Activated T-cell treated with anti-CD3 and anti-CD28 coated beads for 1 hour (primary cell): ENCODE measurements at places on chromosomes 4 and X.

DNA sequence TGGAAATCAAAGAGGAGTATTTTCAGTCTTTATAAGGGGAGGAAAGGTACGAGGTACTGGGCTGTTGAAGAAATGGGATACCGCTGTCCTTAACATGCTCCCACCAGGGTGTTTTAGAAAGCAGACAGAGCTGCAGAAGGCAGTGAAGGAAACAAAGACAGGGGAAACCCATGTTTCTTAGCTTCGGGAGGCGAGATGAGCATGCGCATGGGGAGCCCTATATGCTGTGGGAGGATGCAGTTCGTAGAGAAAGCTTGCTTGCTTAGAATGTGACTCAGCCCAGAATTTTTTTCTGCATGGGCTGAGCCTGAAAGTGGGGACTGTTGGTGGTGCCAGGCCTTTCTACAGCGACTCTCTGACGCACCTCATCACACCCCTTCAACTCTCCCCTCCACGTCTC is 28.8 kb upstream of the SCOC start:
- no peak for DNase-seq

DNA sequence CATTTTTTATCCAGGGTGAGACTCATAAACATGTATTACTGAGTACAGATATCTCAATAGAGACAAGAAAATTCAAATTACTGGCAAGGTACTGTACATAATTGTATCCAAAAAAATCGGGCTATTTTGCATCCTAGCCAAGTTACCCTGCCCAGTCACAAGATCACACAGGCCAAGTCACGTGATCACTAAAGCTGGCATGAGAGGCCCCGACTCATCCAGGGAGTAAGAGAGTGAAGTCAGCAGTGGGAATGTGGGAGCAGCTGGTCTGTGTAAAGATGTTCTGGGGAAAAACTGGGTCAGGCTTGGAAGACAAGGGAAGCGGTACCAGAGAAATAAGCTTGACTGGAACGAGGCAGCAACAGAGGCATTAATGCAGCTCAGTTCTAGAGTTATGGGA is 119.3 kb upstream of the STS start:
- no peak for DNase-seq

GRCh38 chr4:177005674-177006230 is 213.0 kb upstream of the VEGFC start:
- no peak for DNase-seq

DNA sequence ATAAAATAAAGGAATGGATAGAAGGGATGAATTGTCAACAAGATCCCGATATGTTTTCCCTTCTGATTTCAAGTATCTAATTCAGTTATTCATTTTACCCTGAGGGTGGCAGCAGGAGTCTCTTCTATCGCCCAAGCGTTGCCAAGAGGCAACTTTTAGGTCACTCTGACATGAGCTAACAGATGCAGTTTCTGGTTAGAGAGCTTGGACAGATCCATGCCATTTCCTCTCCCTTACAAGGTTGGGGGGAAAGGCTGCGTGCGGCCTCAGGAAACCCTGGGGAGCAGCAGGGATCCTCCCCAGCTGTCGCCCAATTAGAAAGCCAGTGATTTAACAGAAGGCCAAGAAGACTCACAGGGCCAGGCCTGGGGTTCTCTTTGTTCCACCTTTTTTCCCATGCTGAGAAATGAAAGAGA is 35.3 kb upstream of the WAS start:
- no peak for DNase-seq

- DNase-seq: no peak
Measured at GRCh38 chr4:95541889-95542607, 6.7 kb downstream of the UNC5C start.

DNA sequence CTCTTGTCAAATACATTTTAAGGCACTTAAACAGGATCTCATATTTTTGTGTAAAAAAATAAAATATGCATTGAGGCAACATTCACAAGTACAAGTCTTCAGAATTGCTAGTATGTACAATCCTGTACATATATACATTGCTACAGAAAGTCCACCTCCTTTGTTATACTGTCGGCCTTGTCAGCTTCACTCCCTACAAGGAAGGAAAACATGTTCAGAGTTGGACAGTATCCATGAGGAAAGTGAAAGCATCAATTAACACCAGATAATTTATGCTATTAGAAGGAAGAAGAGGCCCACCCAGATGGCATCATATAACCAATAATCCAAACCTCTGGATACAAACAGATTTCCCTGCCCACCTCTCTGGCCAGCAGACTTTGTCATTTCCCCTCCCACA is 42.0 kb downstream of the REELD1 start:
- DNase-seq: no peak

GRCh38 chr4:155402941-155403340 is 26.2 kb upstream of the MAP9 start:
- DNase-seq: no peak

DNA sequence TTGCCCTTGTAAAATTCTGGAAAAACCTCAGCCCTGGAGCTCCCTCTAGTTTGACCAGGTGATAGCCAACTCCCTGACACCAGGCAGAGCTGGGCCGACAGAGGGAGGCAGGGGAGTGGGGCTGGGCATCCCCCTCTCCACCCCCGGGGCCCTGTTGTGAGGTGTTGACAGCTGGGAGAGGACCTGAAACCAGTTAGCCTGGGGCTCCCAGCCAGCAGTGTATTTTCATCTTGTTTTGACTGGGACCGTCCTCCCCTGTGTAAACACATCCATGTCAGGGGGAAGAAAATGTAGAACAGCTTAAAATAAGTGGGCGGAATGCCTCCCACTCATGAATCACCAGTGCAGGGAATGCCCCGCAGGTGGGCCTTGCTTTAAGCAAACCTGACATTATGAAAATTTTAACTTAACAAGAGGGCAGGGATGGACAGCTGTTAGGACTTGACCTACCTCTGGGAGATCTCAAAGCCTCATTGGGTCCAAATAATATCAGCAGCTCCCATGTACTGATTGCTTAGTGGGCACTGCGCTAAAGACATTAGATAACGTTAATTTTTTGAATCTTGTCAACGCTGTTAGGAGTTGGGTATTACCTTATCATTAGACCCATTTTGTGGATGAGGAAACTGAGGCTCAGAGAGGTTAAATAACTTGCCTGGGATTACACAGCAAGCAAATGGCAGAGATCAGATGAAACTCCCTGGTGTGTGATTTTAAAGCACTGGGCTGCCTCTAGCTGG is 45.9 kb downstream of the TSC22D3 start:
- no peak for DNase-seq

DNA sequence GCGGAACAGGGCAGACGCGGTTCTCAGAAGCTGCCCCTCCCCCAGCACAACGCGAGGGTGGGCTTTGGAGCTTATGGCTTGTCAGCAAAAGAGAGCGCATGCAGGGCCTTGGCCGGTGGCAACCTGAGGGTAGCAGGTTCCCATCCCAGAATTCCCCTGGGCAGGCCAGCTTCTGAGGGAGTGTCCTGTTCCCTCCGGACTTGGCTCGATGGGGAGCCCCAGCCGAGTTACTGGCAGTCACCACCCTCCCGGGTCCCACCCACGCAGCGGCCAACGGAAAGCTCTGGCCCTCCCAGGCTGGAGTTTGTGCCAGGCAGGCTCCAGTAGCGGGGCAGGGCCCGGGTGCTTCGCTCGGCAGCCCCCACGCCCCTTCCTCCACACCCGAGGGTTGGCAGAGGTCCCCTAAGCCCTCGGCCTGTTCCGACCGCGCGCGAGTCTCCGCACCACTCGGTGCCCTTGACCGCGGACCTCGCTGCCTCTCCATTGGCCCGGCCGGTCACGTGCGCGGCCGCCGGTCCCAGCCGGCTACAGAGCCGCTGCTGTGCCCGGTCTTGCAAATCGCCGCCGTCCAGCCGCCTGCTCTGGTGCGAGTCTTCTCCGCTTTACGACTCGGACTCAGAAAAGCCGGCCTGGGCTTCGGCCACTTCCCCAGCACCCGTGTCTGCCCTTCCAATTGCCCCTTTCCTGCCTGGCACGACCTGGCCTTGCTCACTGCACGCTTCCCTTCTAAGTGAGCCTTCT is 20.9 kb upstream of the MTM1 start:
- DNase-seq: no peak

DNA sequence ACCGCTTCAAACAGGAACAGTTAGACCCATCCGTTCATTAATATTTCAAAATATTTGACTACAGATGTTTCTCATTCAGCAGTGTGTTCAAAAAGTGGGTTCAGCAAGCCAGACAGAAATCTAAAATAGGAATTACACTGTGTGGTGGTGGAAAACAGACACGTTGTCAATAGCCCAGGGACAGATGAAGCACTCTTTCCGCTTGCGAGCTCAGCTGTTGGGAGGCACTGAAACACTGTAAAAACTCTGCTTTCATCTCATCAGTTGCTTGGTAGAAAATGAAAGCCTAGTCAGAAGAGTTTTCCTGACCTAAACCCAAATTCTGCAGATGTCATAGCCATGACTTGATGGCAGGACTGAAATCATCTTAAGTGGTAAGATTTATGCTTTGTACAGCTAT is 38.5 kb downstream of the LRP2BP start:
- DNase-seq: no peak

- DNase-seq: no peak
Measured at GRCh38 chrX:111260451-111260850, 9.8 kb downstream of the CAPN6 start.

GRCh38 chrX:45353456-45353855 is 152.8 kb upstream of the DIPK2B start:
- no peak for DNase-seq

DNA sequence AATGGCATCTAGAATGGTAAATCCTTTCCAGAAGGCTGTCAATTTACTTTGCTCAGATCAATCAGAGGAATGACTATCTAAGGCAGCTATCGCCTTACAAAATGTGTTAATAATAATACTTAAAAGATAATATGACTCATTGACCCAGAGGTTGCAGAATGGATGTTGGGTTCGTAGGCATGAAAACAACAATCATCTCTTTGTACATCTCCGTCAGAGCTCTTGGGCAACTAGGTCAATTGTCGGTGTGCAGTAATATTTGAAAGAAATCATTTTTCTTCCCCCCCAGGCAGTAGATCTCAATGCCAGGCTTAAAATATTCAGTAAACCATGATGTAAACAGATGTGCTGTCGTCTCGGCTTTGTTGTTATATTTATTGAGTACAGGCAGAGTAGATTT is 165.1 kb downstream of the CAMK2D start:
- DNase-seq: no peak

GRCh38 chrX:53511322-53511721 is 77.2 kb upstream of the HSD17B10 start:
- no peak for DNase-seq
